Activated T-helper 1 cell treated with Interleukin-2 at 50 U/mL for 16 hours (primary cell): ENCODE measurements at places on chromosomes 16 and 17.

DNA sequence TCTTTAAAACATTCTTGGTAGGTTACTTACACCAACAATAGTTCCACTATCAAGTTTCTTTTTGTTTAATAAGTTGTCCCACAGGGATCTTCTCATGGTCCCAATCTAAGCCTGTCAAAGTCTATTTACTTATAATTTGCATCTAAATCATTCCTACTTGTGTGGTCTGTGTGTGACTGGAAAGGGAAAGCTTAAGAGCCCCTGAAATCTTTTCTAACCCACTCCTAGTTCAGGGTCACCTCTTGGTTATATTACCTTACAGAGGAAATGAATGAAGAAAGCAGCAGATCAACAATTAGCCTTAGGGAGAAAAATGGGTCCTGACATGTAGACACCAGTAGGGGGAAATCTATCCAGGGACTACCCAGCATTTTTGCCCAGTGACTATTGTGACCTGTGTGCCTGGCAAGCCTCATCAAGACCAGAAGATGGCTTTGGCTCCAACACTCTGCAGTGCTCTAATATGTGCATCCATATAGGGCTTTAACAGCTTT lies 110.4 kb upstream of the HAS3 start:
- no peak for DNase-seq

GRCh38 chr17:41294016-41294415 lies 8.6 kb downstream of the KRTAP29-1 start:
- no peak for DNase-seq

GRCh38 chr17:58313815-58314705 lies 14.5 kb downstream of the TSPOAP1 start:
- DNase-seq = no peak

GRCh38 chr16:74169066-74169465 lies 127.5 kb upstream of the PSMD7 start:
- no peak for DNase-seq

DNA sequence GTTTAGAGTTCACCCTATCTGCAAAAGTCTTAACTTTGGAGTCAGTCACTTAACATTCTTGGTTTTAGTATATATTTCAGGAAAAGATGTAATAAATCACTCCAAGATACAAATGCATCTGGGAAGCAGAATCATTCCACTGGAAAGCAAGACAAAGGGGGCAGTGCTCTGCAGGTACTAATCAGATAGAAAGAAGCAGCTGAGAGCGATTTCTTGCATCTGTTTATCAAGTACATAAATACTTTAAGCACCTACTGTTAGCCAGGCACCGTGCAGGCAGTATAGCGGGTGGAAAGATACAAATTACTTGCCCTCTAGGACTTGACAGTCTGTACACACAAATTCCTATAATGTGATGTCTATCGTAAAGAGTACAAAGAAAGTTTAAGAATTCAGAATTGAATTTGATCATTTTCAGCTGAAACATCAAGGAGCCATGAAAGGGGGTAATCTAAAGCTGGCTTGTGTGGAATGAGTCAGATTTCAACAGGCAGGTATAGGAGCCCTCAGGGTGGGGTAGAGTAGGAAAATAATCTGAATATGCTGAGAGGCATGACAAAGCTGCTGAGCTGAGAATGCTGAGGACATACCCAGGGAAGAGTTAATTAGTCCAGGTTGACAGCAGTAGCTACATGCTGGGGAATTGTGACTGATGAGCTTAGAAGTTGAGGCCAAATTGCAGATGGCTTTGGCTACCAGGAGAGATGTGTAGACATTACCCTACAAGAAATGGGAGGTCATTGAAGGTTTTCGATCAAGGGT lies 110.2 kb downstream of the CA10 start:
- DNase-seq = no peak

DNA sequence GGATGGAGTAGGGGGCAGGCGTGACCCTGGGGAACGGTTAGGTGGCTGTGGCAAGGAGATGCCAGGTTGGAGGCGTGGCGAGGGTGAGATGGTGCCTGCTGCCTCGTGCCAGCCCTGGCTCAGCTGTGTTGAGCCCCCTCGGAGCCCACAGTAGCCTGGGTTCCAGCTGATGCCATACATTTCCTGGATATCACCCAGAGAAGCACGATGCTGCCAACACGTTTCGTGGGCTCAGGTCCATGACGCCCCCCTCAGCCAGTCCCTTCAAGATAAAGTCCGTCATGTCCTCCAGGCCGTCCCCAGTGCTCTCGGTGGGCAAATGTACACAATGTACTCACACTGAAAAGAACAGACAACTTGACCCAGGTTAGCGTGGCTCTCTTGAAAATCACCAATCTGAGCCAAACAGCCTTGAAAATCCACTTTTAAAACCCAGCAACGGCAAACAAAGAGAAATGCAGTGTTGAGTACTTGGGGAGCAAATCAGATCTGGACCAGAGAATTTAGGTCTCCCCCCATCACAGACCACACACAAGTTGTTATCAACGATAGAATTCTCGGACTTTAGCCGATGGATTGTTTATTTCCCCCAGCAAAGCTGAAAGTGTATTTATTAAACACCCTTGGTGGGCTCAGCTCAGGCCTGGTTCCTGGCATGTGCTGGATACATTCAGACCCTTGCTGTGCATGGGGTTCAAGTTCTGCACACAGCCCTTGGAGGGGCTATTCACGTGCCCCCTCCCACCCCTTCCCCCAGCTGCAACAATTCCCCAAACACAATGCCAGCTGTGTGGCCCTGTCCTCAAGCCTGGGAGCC lies 102.8 kb upstream of the PLCG2 start:
- no peak for DNase-seq

DNA sequence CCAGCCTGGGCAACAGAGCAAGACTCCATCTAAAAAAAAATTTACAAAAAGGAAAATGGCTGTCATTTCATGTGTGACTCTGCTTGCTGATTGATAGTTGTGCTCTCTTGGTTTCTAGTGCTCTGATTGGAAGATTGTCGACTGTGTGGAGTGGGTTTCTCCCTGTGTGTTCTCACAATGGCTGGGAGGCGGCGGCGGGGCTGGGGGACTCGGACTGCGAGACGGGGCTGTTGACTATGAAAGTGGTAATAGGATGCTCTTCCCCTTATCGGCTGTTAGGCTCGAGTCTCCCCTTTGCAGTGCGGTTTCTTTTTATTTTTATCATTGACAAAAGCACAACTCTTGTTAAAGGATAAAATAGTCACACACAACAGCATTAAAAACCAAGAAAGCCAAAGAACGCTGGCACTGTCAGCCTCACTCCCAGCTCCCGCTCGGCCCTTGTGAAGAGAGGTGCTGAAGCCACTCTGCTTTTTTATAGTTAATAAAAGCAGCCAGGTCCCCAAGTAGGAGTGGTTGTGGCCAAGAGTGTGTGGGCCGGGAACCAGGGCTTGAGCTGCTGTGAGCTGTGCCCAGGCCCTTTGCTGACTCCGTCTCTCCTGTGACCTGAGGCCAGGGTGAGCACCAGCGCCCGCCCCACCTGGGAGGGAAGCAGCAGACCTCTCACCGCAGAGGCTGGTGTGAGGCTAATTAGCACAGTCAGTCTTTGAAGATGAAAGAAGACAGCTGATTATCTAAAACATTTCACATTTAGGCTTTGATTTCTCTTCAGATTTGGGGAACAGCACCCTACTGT lies 36.5 kb downstream of the TBCD start:
- no peak for DNase-seq

- no peak for DNase-seq
These were observed 37.7 kb downstream of the DUSP14 start for GRCh38 chr17:37527249-37527851.

DNA sequence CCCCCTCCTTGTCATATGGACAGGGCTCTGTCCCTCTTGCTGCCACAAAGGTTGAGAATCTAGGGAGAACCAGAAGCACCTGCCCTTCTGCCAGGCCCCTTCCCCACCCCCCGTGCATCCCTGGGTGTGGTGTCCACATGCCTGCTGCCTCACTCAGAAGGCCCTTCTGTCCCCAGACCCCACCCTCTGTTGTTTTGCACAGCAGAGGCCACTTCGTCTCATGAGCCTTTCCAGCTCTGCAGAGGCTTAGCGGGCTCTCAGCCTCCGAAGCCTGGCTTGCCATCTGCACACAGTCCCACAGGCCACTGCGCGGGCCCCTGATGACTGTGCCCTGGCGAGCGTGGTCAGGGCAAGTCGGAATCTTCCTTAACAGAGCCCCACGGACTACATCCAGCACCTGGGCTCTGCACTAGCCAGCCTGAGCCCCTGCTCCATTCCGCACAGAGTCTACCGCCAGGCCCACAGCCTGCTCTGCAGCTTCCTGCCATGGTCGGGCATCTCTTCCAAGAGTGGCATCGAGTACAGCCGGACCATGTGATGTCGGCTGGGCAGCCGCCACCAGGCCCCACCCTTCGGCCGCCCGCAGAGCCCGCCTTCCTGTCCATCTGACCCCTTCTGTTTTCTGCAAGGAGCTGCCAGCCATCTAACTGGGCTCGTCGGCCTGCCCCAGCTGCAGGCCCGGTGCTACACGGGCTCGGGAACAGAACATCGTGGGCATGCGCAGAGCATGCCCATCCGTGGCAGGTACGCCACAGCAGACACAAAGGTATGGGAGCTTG lies 10.8 kb downstream of the C16orf90 start:
- DNase-seq = no peak

DNA sequence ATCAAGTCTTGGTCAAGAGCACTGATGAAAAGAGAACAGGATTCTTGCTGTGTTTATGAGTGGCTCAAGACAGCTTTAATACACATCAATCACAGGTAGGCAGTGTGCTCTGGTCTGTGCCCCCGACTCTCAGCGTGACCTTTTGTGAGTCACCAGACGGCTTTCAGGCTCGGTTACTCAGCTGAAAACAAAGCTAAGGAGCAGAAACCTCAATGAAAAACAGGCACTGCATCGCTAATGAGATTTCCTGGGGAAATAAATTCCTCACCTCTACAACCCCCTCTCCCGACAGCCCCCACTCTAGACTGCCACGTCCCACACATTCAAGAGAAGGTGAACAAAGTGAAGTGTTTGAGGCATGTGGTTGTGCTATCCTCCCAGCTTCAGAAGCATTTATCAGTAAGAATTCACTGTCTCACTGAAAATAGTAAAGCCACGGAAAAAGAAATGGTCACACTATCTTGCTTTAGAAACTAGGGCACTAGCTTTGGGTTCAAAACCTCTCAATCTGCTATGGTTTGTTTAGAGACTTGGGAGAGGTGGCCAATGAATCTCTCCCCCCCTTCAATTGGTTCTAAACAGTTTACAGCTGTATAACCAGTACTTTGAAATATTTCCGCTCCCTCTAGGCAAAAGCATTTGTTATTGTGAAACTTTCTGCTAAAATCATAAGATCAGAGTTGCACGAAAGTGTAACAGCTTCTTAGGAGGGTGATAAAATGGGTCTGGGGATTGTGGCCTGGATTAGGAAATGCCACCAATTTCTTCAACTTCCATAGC lies 199.5 kb upstream of the PMFBP1 start:
- DNase-seq = no peak

DNA sequence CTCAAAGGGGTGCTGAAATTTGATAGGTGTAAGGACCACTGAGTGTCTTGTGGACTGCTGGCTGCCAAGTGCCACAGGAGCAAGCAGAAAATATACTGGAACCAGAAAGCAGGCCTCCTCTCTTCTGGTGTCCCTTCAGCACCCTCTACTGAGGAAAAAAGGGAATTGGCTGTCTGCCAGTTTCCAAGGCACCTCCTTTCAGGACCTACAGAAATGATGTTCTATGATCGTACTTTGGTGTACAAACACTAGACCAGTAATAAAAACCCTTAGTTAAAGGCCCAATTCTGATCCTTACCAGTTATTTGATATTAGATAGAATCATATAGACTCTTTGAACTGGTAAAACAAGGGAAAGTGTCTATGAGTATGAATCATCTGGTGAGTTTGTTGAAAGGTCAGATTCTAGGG lies 35.8 kb upstream of the BCAS3 start:
- peak; percentile 1 for DNase-seq

DNA sequence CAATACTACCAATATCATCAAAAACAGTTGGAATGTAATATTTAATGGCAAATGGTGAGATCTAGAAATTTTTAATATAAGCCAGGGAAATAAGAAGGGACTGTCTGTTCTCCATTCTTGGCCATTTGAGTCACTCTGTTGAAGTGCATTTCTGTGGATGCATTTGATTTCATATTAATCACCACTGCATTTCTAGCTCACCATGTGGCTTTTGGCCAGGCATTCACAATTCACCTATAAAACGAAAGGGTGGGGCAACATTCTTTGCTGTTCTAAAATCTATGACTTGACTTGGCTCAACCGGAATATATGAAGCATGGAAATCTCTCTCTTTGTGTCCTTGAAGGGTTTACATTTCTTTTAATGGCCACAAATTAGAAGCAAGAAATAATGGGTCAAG lies 483.0 kb downstream of the SLC39A11 start:
- DNase-seq = no peak

DNA sequence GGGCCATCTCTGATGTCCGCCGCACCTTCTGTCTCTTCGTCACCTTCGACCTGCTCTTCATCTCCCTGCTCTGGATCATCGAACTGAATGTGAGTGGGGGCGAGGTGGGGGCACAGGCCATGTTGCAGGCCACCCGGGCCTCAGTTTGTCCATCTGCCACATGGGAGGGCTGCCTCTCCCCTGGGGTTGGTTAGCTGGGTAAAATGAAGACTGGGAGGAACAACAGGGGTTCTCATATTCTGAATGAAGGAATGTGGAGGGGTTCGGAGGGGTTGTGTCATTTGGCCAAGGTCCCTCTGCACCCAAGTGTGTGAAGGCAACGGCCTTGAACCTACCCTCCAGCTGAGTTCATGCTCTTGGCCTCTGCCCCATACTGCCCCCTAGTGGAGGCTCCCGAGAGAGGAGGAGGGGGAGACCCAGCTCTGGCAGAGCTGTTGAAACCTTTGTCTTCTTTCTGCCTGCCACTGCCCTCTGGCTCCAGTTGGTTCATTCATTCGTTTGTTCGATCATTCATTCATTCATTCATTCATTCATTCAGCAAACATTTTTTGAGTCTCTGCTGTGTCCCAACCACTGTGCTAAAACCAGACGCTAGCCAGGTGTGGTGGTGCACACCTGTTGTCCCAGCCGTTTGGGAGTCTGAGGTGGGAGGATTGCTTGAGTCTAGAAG lies 11.4 kb upstream of the TCAP start:
- DNase-seq = peak; percentile 60

DNA sequence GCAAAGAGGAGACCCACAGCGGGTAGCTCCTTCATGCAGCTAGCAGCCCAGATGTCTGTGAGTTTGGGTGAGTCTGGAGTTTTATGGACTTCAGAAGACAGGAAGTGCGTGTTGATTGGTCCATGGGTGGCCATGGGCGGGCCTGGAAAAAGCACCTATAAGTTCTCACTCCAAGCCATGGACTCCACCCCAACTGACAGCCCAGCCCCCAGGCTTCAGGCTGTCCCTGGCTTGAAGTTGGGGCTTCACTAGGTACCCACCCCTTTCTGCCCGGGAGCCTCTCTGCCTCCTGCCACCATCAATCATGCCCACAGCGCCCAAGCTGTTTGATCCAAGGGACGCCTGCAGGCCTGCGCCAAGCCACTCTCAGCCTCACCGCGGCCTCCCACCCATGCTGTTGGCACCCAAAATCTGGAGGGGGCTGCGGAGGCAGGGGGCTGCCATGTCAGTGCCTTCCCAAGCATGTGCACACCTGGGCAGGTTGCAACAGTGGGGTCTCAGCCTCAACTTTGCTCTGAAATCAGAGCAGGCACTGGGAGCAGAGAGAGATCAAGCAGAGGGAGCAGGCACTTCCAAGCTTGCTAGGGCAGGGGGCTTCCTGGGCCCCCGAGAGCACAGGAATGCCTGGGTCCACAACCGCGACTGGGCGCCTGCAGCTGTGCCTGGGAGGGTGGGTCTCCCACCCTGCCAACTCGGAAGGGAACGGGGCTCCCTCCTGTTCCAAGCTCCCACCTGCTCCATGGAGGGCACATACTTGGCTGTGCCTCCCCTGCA lies 1503.7 kb downstream of the CDH11 start:
- no peak for DNase-seq
